ENCODE measurements at places on chromosomes 5 and 9. TPM values are rescaled to one million over a fixed set of nuclear protein-coding genes. Genes with fewer than 3 reads are reported as not detected.

The FCN1 gene
- total RNA-seq: 2.2 TPM

The CDH9 gene
- not detected for total RNA-seq

- H3K4me3 ChIP-seq: no peak within 1 kb of the TSS
- H3K4me1 ChIP-seq: no peaks in the 10 kb centered on the region
- no peak within 1 kb of the TSS for H3K27ac ChIP-seq
- no peak for DNase-seq
Observed at GRCh38 chr5:140833993-140834392, at the start of gene PCDHA7. PCDHA7 (plus strand) TSS chr5:140834269; CDS start chr5:140834384, 115 bp downstream.

DNA sequence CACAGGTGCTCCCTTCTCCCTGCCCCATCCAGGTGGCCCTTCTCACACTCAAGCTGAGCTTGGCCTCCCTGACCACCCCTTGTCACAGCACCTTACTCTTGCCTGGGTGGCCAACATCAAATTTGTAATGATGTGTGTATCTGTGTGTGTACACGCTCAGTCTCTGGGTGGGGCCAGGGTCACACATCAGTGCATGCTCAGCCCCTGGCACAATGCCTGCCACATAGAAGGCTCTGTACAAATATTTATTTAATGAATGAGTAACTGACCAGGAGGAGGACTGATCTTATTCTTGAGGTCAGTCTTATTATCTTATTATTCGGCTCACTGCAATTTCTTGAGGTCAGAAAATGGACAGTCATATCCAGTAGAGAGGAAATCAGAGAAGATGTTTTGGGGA is 41.3 kb upstream of the HAND1 start:
- H3K27me3 ChIP-seq: peaks cover 7% of the 10 kb centered on the region
- H3K4me3 ChIP-seq: no peak overlapping the region
- no peak overlapping the region for H3K27ac ChIP-seq
- no peak for DNase-seq

- no peaks in the 10 kb centered on the region for H3K36me3 ChIP-seq
- H3K27ac ChIP-seq: no peak overlapping the region
- DNase-seq: no peak
- no peaks in the 10 kb centered on the region for H3K27me3 ChIP-seq
- peaks cover 13% of the 10 kb centered on the region for H3K4me1 ChIP-seq
- H3K4me3 ChIP-seq: no peak overlapping the region
Observed at GRCh38 chr5:78499485-78499884, 139.1 kb downstream of the SCAMP1 start.

- H3K4me1 ChIP-seq: no peaks in the 10 kb centered on the region
- peaks cover 24% of the 10 kb centered on the region for H3K27me3 ChIP-seq
Observed at GRCh38 chr5:54889826-54890225, 95.6 kb downstream of the ESM1 start.

Measured in B cell (primary cell).